Stimulated activated CD8-positive, alpha-beta memory T cell treated with anti-CD3 and anti-CD28 coated beads, Interleukin-7, amount 100 ng/mL, for 1 hour (primary cell): ENCODE measurements at places on chromosomes 4 and X.
A peak's percentile ranks its signal among the peaks of the same experiment; 100 is the strongest.

DNA sequence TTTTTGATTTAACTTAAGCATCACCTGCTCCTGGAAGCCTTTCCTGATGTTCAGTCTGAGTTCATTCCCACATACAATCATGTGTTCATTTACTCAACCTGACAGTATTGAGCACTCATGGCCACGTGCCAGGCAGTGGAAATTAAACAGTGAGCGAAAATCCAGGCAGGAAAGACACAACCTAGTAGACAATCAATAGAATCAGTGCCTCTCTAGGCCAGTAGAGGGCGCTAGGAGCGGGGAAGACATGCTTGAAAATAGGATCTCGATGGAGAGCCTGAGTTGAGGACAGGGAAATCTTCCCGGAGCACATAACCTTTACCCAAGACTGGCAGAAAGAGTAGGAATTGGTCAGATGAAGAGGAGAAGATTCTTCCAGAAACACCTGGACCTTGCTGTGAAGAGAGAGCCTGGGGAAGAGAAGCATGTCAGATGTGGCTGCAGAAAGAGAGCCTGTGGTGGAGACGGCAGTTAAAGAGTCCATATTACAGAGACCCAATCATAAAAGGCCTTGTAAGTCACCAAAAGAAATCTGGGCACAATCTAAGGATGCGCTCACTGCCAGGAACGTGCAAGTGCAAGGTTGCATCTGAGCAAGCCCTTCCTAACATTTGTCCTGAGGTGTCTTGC is 103.5 kb downstream of the LDB2 start:
- peak; percentile 9 for DNase-seq

- no peak for DNase-seq
Observed at GRCh38 chrX:67604979-67605703, 61.3 kb downstream of the AR start.

- no peak for DNase-seq
Observed at GRCh38 chr4:100590325-100590724, 72.5 kb upstream of the EMCN start.

GRCh38 chrX:153688911-153689590 is 1.3 kb downstream of the SLC6A8 start:
- DNase-seq: no peak

DNA sequence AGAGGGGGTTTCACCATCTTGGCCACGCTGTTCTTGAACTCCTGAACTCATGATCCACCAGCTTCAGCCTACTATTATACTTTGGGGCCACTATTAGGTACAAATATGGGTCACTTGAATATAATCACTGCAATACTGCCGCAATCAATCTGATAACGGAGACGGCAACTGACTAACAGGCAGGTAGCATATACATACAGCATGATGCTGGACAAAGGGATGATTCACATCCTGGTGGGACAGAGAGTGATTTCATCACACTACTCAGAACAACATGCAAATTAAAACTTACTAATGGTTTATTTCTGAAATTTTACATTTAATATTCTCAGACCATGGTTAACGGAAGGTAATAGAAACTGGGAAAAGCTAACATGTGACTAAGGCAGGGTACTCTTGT is 10.9 kb downstream of the LRBA start:
- DNase-seq: no peak

DNA sequence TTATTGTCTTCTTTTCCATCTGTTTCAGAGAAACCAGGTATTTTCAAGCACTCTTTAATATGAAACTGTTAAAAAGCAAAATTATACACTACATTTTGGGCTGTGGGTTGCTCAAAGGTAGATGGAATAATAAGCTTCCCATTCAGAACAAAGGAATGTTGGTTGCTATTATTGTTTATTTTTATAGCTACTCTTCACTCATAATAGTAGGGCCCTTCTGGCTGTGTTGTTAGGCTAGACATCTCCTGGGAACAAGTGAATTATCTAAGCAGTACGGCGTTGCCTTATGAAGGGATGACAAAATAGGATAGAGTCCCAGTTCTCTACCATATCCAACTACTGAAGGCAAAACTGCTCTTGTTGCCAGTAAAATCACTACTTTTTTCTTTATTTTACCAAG is 34.2 kb downstream of the TENM3 start:
- no peak for DNase-seq

DNA sequence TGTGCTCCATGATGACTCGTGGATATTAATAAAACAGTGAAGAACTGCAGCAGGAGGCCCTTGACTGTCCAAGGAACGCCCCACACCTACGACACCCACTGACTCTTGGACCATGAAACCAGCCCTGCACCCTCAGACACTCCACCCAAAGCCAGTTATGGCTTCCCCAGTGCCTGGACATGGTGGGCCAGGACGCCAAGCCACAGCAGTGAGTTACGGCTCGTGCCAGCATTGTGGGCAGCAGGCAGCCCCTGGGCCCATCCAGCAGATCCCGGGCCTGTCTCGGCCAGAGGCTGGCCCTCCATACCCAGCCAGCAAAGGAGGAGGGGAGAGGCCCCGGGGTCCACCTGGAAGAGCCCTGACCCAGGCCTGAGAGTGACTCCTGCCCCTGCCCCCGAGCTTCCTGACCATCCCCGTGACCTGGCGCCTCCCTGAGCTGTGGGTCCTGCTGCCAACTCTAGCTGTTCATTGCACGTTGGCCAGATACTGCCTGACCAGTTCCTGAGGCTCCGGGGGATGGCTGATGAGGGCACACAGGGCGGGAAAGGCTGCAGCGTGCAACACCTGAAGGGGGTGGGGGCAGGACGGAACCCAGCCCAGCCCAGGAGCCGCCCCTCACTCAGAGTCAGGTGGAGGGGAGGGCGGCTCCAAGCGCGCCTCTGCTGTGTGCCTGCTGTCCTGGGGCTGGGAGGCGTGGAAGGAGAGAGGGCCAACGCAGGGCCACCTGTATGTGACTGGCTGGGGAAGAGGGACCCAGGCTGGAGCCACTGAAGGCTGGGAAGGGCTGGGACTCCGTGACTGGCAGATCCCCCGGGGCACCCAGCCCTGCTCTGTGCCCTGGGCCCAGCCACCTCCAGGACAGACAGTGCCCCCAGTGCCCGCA is 739 bp downstream of the SLC49A3 start:
- DNase-seq: no peak

DNA sequence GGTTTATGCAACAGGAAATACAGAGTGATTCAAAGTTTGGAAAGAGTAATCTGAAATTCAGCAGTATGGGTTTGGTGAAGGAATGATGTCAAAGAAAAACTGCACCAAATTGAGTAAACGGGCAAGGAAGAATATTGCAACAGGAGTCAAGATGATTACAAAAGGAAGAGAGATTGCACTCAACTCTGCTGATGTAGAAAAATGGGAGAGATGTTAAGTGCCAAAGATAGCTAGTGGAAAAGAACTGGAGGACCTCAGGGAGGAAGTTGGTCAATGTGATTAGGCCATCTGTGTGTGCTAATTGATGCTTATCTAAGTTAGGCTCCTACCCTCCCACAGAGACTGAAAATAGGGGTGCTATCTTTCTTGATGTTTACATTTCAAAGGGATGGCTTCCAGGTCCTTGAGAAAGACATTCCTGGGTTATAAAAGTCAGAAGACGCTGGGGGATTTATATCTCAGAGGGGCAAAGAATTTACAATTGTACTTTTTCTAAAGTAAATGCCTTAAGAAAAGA is 167.4 kb upstream of the FAM47A start:
- DNase-seq: no peak
